CD4-positive, alpha-beta T cell treated with Interleukin-21 for 1 hour (primary cell): ENCODE measurements at places on chromosomes 1 and 21.

GRCh38 chr1:208156310-208156709, 87.9 kb downstream of the PLXNA2 start:
- DNase-seq: no peak

GRCh38 chr1:186740324-186740723, 60.1 kb upstream of the PTGS2 start:
- no peak for DNase-seq

- DNase-seq: no peak
These were observed 61.9 kb downstream of the DNTTIP2 start for GRCh38 chr1:93816970-93817678.

- DNase-seq: peak; percentile 71
These were observed at the start of gene C1orf216 for GRCh38 chr1:35718492-35719336. Gene C1orf216, minus strand, starts transcription at chr1:35718884. Its CDS starts 2,563 bp downstream, at chr1:35716321.

DNA sequence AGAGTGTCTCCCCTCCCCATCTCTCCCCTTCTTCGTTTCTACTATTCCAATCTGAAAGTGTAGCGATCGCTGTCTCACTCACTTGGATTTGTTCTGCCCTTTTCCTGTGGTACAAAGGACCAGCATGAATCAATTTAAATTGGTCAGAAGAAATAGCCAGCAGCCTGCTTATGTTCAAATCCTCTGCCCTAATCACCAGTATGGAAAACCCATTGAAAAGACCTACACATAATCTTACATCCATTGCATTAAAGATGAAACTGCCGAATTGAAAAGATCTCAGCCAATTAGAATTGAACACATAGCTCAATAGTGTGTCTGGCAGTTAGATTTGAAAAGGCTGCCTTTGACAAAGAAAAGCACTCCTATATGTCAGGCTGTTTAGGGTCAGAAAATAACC, 122.6 kb downstream of the TNNI3K start:
- no peak for DNase-seq

DNA sequence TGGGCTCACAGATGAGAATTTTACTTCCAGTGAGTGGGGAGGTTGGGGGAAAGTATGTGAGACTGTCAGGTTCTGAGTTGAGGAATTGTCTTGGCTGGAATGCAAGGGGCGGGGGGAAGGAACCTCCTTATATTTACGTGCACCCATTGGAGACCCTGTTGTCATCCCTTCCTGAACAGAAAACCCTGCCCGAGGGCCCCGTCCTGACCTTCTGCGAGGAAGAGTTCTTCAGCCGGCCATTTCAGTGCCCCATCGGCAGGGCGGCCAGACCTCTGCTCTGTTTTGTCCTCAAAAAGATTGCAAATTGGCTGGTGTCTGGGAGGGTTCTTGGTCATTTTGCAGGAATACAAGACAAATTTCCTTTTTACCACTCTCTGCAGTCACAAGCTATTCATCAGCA, 7.1 kb downstream of the KIF26B start:
- no peak for DNase-seq

DNA sequence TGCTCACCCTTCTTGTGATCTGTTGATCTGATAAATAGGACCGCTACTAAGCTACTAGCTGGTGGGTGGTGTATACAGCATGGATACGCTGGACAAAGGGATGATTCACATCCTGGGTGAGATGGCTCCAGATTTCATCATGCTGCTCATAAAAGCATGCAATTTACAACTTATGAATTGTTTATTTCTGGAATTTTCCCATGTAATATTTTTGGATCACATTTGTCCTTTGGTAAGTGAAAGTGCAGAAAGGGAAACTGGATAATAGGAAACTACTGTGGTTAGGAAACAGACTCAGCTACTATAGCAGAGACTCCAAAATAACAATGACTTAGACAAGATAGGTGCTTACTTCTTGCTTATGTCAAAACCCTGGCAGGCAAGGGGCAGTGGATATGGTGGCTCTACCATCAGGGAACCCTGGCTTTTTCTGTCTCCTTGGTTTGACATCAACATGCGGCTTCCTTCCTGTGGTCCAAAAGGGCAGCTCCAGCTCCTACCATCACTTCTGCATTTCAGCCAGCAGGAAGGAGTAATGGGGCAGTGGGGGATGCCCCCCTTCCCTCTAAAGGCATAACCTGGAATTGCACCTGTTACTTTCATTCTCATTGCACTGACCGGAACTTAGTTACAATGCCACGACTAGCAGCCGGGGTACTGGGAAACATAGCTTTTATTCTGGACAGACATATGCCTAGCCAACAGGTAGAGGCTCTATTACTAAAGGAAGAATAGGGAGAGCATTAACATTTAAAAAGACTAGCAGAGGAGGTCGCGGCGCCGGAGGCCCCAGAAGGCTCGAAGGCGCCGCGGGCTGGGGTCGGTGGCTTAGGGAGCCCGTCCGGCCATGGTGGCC, 13.8 kb upstream of the AK2 start:
- no peak for DNase-seq

DNA sequence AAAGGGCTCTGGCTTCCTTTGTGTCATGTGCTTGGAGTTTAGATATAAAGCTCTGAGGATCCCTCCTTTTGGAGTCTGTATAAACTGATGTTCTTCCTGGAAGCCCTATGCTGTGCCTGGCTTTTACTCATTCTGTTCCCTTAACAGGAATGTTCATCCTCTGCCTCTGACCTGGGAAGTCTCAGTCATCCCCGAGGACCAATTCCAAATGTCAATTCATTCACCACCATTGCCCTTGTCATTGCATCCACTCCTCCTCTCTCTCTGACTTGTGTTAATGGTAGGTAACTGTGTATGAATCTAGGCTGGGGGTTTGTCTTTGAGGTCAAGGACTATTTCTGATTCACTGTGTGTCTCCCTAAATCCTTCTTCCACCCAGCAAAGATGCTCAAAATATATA, 204.2 kb upstream of the CAMK1G start:
- no peak for DNase-seq

GRCh38 chr1:177229781-177230180, 59.0 kb downstream of the BRINP2 start:
- no peak for DNase-seq

DNA sequence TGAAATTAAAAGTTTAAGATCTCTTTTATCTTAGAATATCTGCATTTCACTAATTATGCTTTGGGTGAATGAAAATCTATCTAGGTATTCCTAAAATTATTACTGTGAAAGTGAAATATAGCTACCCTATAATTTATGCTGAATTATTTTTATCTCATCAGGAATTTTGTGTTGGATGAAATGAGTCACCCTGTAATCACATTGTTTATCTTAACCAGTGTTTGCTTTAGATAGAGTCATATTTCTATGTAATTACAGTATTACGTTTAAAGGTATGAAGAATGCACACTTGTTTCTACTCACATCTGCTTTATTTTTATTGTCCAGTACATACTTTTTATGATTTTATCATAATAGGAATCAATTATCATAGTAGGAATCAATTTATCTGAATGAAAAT, 249.2 kb downstream of the NCAM2 start:
- no peak for DNase-seq
